ENCODE measurements at places on chromosomes 2 and 18.

- no peak for DNase-seq
Observed at GRCh38 chr2:167783261-167784083, 463.9 kb downstream of the STK39 start.

GRCh38 chr2:28225473-28226080 lies 167.1 kb upstream of the FOSL2 start:
- no peak for DNase-seq

DNA sequence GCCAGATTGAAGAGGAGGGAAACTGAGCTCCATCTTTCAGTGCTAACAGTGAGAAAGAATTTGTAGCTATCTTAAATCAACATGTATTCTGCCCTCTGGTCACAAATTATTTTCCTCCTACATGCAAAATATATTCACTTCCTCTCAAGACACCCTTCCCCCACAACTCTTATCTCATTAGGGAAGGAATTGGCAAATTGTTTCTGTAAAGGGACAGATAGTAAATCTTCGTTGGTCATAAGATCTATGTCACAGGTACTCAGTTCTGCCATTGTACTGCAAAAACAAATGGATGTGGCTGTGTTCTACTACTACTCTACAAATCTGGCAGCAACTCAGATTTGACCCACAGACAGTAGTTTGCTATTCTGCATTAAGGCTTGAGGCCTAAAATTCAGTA lies 53.0 kb upstream of the CYP20A1 start:
- DNase-seq: no peak

- no peak for DNase-seq
Observed at GRCh38 chr2:10454505-10454904, 6.4 kb upstream of the ODC1 start.

DNA sequence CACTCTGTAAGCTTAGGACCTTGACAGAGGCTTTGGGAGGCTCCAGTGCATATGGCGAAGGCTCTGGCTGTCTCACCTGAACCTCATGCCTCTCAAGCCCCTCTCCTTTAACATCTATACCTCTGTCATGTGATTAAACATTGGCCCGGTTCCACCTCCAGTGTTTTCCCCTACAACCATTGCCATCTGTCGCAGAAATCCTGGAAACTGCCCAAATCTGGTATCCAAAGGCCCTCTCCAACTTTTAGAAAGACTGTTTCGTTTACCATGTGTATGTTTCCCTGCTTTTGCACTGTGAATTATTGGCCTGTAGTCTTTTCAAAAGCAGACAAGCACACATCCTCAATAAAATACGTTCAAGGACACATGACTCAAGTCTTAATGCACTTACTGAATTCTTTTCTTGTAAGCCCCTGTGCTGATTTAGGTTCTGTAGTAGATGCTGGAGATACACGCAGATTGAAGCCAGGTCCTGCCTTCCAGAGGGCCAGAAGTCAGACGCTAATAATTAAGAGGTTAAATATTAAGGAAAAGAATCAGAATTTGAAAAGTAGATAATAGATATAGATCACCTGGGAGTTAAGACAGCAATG lies 386.4 kb upstream of the SLC14A2 start:
- DNase-seq: no peak
